Renal cortex interstitium (tissue), 15 donors: ENCODE measurements at places on chromosomes 3 and 15. TPM values are rescaled to one million over a fixed set of nuclear protein-coding genes. Genes with fewer than 3 reads are reported as not detected.

DNA sequence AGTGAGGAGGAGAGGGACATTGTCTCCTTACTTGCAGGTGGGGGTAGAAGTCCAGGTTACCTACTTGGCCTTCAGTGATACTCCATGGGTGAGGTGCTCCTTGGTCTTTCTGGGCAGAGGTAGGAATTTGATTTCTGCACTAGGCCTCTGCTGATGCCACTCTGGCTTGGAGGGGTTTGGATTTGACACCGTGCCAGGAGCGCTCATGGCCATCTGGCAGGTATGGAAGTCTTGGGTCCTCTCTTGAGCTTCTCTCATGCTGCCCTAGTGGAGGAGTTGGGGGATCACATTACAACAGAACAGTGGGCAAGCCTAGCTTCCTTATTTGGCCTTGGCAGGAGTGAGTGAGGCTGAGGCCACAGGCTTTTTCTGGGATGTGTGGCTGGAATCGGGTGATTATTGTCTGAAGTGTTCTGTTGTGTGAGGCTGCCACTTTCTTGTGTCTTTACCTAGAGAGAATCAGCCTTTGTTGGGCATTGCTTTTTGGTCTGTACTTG, 525.0 kb downstream of the GABRG3 start:
- no peak for DNase-seq

GRCh38 chr15:98823012-98823458, 174.7 kb downstream of the IGF1R start:
- DNase-seq: peak; percentile 57

- DNase-seq: no peak
Observed at GRCh38 chr3:81530180-81530939, 231.1 kb downstream of the GBE1 start.

DNA sequence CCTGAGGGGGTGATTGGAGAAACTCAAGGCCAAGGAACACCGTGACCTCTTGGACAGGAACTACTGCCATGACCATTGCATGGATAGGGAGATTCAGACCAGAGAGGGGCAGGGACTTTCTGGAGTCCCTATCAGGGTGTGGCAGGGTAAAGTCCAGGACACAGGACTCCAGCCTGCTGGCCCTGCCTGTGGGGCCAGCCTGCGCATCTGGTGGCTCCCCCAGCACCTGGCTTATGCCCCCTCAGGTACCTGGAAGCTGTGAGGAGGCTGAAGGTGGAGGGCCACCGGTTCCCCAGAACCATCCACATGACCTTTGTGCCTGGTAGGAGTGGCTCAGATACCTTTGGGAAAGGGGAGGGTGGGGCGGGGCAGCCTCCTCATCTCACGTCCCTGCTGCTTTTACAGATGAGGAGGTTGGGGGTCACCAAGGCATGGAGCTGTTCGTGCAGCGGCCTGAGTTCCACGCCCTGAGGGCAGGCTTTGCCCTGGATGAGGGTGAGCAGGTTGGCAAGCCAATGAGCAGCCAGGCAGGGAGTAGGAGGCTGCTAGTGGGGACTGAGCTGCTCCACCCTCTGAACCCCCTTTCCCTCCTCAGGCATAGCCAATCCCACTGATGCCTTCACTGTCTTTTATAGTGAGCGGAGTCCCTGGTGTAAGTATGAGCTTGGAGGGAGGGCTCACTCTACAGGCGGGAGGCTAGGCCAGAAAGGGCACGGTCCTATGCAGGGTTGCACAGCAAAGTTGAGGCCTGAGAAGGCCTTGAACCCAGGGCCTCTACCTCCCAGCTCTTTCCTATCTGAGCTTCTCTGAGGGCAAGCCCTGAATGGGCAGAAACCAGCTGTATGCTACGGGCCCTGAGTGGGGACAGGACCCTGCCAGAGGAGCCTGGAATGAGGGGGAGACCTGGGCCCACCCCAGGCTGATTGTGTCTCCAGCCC, 2.9 kb downstream of the ACY1 start:
- no peak for DNase-seq

The PRKCI gene
- 58.2 TPM for polyA plus RNA-seq

GRCh38 chr3:117963858-117964257, 1070.8 kb downstream of the IGSF11 start:
- DNase-seq: no peak

GRCh38 chr3:157353652-157354051, 83.0 kb upstream of the PTX3 start:
- DNase-seq: no peak

DNA sequence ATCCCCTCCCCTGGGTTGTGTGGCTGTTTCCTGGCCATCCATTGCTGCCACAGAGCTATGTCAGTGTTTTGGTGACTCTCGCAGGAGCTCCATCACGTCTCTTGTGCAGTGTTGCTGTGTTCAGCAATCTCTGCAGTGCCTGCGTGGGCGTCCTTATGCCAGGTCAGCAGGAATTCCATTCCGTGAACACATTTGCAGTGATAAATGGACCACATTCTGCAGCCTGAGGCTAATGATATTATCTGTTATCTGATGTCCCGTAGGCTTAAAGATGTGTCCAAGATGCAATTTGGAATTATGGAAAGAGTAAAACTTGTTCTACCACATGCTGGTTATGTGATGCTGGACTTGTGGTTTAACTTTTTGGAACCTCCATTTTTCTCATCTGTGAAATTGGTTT, 25.5 kb upstream of the COL6A6 start:
- peak; percentile 8 for DNase-seq

GRCh38 chr3:187040516-187041361, 98.6 kb downstream of the RPL39L start:
- no peak for DNase-seq

The FAM227B gene
- polyA plus RNA-seq: 16.1 TPM

The LOXL1 gene
- 64.1 TPM for polyA plus RNA-seq

DNA sequence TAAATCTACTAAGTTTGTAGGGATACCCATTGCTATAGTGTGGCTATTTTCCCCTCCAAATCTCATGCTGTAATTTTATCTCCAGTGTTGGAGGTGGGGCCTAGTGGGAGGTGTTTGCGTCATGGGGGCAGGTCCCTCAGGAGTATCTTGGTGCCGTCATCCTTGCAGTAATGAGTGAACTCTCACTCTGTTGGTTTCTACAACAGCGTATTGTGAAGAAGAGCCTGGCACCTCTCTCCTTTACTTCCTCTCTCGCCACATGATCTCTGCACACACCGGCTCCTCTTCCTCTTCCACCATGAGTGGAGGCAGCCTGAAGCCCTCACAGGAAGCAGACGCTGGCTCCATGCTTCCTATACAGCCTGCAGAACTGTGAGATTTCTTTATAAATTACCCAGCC, 34.0 kb upstream of the TRPM1 start:
- no peak for DNase-seq

DNA sequence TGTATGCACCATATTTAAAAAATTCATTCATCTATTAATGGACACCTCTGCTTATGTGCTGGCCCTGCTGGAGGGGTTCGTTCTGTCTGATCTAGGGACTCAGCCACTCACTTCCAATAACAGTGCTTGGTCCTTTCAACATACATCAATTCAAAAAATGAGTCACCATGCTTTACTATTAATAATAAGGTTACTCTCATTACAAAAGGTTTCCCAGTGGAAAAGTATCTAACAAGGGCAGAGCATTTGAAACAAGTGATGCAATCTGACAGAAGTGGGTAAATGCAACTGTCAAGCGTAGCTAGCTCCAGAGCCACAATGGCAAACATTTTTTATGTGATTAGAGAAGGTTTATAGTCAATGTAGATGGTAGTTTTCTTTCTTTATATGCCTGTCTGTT, 67.9 kb upstream of the TNIK start:
- no peak for DNase-seq

DNA sequence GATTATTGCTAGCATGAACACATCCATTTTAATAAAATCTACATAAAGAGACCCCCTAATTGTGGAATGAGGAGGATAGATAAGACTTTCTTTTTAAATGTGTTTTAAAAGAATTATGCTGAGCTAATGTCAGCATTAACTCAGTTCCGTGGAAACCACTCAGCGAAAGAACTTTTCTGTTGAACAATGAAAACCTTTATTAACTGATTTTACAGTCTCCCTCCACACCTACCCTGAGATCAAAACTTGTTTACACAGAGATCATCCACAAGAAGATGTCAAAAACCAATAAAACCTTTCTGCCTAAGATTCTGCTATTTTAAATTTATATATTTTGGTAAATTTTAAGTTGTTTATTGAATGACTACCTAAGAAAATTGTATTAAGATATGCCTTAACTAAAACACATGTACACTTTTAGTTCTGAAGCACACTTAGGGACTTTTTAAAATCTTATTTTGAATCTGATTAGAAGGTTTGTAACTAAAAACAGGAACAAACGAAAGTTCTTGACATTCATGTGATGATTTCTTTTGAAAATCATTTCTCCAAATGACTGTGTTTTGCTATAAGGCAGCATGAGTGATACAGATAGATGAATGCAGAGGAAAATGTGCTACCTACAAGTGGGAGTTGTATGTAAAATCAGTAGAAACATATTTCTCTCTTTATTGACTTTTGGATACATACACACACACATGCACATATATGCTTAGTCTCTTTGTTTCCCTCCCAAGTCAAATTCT, 369.0 kb downstream of the UNC13C start:
- DNase-seq: no peak

The TUSC7 gene
- not detected for polyA plus RNA-seq

GRCh38 chr15:95448531-95449229, 881.8 kb upstream of the NR2F2 start:
- no peak for DNase-seq

DNA sequence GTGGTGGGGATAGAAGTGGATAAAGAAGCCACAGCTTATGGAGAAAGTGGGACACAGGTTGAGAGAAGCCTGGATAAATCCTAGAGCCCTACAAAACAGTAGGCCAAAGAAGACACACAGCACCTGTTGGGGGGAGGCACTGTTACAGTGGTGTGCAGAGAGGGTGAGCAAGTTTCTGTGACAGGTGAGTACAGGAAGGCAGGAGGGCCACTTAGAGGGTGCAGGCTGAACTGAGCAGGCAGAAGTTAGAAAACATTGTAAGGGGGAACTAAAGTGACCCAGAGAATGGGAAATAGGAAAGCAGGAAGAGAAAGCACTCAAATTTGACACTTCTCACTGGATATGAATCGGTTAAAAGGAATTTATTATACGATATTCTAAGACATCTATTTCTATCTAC, 146.1 kb upstream of the TMCO5A start:
- DNase-seq: no peak

The MESP2 gene
- 0.42 TPM for polyA plus RNA-seq

The OCA2 gene
- 11.0 TPM for polyA plus RNA-seq

GRCh38 chr15:90047956-90048575, 46.9 kb downstream of the ZNF710 start:
- DNase-seq: no peak

DNA sequence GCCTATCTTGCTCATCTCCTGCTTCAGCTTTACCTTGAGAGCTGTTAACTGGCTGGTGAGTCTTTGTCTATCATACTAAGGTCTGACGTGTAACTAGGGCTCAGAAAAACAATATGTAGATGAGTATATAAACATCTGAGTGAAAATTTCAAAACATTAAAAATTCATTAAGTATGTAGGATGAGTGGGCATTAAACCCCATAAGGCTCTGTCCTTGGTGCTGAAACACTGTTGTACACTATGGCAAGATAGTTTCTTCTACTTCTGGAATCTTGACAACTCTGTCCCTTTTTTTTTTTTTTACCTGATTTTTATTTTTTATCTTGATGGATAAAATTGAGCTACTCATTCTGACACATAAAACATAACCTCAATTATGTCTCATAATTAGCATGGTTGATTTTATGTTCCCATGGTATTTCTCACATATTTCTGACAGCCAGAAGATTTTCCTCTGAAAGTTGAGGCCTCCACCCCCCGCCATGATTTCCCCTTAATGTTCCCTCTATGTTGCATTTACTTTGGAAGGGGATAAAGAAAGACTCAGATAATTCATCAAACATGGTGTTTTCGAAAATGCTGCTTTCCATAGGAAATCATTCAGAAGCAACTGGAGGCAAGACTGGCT, 54.3 kb downstream of the DGKG start:
- peak; percentile 62 for DNase-seq

DNA sequence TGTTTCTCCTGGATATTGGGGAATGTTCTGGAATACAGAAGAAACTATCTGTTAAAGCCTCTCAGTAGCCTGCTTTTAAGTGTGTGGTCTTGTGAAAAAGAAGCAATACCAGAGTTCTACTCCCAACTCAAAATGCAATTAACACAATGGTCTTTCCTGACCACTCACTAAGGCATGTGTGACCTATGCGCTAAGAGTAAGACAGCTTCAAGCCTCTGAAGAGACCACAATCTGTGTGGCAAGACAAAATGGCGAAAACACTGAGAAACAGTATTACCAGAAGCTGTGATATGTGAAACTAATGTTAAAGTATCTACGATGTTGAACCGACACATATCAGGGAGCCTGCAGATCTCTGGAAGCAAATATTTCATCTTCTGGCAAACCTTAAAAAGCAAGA, 33.8 kb downstream of the RYK start:
- no peak for DNase-seq

The CHRFAM7A gene
- polyA plus RNA-seq: 3.0 TPM

DNA sequence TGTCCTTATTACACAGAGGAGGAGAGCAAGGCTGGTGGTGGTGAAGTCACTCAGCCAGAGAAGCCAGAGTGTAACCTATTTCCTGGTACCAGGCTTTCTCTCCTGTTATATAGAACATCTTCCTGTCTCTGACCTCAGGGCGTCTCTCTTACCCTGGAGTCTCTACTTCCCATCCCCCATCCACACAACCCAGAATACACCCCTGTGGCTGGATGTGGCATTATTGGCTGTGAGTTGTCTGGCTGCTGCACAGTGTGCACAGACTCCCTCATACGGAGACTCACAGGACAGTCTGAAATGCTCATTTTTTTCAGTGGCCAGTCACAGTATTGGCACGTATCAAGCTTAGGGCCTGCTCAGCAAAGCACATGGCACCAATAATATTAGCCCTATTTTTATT, 8.6 kb downstream of the PODXL2 start:
- no peak for DNase-seq

DNA sequence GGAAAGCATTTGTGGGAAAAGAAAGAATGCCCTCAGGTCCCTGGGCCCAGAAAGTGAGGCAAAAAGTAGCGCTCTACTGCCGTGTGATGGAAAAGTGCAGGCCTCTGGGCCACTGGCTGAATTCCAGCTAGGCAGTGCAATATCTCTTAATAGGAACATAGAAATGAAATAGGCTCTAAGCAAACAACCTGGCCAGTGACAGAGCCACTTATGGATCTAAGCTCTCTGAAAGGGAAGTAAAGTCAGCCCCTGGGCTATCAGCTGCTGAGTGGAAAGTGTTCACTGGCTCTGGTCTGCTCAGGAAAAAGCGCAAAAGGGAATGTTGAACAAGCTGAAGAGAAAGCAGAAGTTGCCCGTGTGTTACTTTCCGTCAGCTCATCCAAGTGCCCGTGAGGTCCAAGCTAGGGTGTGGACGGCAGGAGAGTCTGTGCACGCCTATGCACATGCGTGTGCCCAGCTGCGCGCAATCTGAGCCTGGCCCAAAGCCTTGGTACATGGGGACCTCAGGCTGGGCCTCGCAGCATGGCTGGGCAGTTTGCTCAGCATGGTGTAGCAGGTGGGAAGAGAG, 74.0 kb upstream of the RAD18 start:
- DNase-seq: no peak

The ELP6 gene
- 36.1 TPM for polyA plus RNA-seq
